ENCODE measurements at places on chromosomes 1 and 21.

GRCh38 chr1:221032637-221033280 lies 153.5 kb downstream of the HLX start:
- DNase-seq = no peak

GRCh38 chr1:44677201-44677766 lies 2.8 kb downstream of the ARMH1 start:
- no peak for DNase-seq

GRCh38 chr1:70360321-70360720 lies 5.8 kb upstream of the ANKRD13C start:
- no peak for DNase-seq

DNA sequence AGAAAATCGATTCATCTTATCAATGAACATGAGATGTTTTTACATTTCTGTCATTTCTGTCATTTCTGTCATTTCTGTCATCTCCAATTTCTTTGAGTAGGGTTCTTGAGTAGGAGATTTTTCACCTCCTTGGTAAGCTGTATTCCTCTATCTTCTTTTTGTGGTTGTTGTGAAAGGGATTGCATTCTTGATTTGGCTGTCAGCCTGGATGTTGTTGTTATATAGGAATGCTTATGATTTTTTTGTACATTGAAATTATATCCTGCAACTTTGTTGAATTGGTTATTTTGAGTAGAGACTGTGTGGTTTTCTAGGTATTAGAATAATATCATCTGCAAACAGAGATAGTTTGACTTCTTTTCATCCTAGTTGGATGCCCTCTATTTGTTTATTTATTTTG lies 1233.7 kb downstream of the PLA2G4A start:
- DNase-seq = no peak

Measured in fibroblast of skin of left quadriceps (primary cell).